ENCODE measurements at places on chromosomes 5 and 9.

GRCh38 chr9:23747088-23748075 lies 78.7 kb downstream of the ELAVL2 start:
- no peak for DNase-seq

GRCh38 chr5:77452351-77452750 lies 39.8 kb downstream of the WDR41 start:
- no peak for DNase-seq

GRCh38 chr5:178489271-178489976 lies 100.8 kb downstream of the COL23A1 start:
- no peak for DNase-seq

- DNase-seq: peak; percentile 54
Observed at GRCh38 chr5:114361724-114362196, at the start of gene KCNN2. TSS of gene KCNN2 (plus strand) at chr5:114362070. CDS start at chr5:114362140, 70 bp downstream.

- no peak for DNase-seq
Observed at GRCh38 chr5:154236536-154237375, 46.2 kb downstream of the GALNT10 start.

GRCh38 chr5:172493002-172493401 lies 38.7 kb upstream of the SH3PXD2B start:
- DNase-seq: no peak

GRCh38 chr9:20200581-20200980 lies 411.7 kb upstream of the SLC24A2 start:
- no peak for DNase-seq

DNA sequence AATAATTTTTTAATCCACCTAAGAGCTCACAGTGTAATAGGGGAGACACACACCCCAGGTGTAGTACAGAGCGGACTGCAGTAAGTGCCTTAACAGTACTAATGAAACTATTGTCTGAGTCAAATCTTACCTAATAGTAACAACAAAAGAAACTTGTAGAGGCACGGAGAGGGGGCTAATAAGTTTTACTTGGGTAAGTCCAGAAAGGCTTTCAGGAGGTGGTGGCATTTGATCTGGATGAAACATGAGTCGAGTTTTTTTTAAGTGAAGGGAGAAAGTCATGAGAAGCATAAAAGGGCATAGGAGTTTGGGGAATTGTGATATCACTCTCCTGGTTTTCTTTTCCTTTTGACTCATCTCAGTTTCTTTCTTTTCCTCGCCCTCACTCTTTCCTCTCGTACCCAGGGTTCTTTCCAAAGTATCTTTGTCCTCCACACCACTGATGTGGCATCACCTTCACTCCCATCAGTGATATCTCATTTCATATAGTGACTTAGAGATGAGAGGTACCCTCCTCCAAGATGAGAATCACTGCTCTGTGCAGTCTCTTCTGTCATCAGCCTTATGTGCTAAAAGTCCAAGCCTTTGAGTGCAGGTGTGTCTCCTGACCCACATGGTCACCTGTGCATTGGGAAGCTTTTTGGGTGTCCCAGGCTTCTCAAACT lies 2.0 kb downstream of the CTNNA1 start:
- DNase-seq: no peak

DNA sequence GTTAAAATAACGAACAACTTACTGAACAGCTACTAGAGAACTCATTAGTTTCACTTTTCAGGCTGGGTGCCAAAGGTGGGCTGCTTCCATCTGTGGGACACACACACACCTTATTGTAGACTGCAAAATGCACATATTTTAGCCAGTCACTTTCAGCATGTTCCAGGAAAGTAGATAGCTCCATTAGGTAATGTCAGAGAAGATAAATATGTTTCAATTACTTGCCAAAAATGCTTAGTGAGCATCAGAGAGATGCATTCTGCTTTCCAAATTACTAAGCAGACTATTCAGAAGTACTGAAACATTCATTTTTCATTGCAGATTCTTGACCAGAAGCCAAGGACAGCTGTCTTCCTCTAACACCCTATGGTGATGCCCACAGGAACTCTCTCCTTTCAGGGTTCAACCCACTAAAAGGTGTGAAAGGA lies 56.2 kb upstream of the APC start:
- DNase-seq: no peak

- no peak for DNase-seq
Observed at GRCh38 chr5:68942169-68942568, 151.6 kb upstream of the SLC30A5 start.

DNA sequence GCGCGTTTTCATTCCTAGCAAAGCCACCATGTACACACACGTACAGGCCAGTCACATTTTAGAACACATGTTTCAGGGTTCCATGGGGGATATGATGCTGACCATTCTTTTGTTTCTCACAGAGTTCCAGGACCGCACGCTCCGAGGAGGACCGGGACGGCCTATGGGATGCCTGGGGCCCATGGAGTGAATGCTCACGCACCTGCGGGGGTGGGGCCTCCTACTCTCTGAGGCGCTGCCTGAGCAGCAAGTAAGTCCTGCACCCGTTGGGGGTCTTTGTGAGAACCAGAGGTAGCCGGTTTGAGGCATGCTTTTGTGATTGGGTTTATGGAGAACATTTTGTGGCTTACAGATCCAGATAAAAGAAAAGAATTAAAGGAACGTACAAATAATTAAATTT lies 30.8 kb downstream of the ADAMTSL1 start:
- no peak for DNase-seq

DNA sequence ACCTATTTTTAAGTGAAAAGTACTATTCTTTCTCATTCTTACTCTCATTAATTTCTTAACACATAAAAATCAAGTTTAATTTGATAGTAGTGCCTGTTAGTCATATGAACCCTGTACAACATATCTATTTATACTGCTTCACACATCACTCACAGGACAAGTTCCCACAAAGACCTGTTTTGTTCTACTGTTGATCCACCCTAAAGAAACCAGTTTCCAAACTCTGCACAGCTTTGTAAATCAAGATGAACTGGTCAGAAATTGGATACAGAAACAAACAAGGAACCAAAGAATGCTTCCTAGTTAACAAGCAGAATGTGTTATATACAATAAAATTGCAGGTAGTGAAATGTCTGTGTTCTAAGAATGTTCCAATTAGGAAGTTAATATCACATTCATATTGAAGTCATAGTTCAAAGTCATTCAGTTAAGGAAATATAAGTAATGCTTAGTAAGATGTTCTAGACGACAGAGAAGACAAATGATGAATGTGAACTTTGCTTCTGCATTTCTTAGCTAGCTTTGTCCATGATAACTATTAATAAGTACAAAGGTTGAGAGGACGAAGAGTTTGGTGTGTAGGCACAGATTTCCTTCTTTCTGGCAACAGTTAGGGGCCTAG lies 33.4 kb downstream of the C9orf85 start:
- DNase-seq: no peak

- no peak for DNase-seq
Observed at GRCh38 chr5:175920231-175920811, 47.8 kb downstream of the THOC3 start.
